ENCODE measurements at places on chromosomes 16 and 17.

DNA sequence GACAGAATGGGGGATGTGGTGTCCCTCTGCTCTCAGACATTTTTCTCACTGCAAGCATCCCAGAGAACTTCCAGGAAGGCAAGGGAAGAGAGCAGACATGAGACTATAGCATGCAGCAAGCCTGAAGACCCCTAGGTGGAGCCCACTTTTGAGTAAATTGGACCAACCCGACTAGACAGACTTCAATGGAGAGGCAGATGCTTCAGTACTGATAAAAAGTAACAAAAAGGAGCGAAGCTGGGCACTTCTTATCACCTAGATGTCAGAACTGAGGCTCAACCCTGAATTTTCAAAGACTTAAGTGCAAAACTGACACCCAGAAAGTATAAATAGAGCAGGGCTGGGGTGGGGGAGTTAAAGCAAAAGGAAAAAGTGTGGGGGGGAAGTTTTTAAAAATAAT lies 130.8 kb downstream of the PMP22 start:
- no peak for DNase-seq

GRCh38 chr16:79509211-79509631 lies 91.3 kb downstream of the MAF start:
- DNase-seq = peak; percentile 72

GRCh38 chr16:12173121-12173520 lies 196.6 kb downstream of the SNX29 start:
- DNase-seq = no peak

GRCh38 chr17:41666708-41667279 lies 21.9 kb upstream of the EIF1 start:
- DNase-seq = peak; percentile 91

GRCh38 chr17:42618442-42619150 lies 9.1 kb downstream of the TUBG1 start:
- peak; percentile 80 for DNase-seq

GRCh38 chr16:84207251-84207650 lies 16.3 kb downstream of the ADAD2 start:
- DNase-seq = no peak

DNA sequence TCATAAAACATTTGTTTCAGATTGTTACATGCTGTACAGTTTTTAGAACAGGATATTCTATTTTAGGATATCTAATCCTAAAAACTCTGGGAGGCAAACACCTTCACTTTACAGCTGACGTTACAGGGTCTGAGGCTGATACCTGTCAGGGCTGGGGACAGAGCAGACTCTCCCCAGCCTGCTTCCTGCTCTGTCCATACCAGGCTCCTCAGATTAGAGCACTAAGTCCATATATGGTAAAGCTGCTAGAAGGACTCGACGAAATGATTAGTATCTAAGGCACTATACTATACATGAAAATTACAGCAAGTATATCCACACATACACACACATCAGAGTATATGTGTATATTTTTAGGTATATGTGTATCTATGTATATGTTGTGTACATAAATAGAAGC lies 125.2 kb downstream of the ZFHX3 start:
- DNase-seq = no peak

DNA sequence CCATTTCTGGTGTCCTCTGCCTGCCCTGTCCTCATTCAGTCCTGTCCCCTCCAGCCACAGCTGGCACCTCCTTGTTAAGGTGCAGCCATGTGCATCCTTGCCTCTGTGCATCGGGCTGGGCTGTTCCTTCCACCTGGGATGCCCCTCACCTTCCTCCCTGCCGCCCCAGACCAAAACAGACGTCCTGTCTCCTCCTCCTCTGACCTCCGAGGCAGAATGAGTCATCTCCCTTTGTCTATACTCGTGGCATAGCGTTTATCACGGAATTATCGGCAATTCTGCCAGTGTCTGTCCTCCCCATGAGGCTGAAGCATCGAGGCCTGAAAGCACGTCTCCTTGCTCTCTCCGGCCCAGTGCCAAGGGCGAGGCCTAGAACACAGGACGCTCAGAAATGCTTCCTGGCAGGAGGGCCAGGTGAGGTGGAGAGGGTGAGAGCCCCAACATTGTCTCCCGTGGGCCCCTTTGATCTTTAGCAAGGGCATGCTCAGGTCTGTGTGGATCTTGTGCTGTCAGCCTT lies 4.6 kb downstream of the RAI1 start:
- DNase-seq = no peak

- no peak for DNase-seq
These were observed 38.8 kb upstream of the HS3ST3A1 start for GRCh38 chr17:13640551-13640950.

GRCh38 chr17:33858682-33859081 lies 396.4 kb upstream of the CCL2 start:
- DNase-seq = no peak
